ENCODE measurements at places on chromosomes 11 and 22.

DNA sequence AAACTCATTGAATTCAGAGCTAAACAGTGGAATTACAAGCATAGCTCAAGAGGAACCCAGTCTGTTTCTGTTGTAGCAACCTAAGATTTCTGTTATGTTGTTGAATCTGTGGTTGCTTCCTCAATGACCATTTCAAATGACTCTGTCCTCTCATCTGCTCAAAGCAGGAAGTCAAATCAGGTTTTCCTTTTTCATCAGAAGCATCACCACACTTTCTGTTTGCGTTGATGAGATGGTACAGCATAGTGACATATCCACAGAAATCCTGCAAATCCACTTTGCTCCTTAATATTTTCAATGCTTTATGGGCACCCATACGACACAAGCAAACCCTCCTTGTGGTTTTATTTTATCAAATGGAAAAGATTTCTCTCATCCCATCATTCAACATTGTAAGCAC, 12.6 kb upstream of the UCP2 start:
- DNase-seq = no peak

DNA sequence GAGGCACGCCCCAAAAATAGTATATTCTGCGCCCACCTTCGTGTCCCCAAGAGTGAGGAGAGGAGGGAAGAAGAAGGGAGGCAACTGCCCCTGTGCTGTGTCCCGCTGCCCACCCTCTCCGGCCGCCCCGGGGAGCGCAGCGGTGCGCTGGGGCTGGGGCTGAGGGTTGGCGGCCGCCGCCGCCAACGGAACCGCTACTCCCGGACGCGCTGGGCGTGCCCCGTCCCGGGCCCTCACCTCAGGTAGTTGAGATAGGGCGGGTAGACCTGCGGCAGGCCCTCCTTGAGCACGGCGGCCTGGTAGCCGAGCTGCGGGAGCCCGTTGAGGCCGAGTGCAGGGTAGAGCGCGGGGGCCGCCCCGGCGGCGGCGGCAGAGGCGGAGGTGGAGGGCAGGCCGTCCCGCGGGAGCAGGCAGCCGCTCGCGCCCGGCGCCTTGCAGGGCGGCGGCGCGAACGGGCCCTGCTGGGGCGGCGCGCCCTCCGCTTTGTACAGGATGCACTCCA, 2.4 kb downstream of the PGR start:
- no peak for DNase-seq

- no peak for DNase-seq
Measured at GRCh38 chr11:26929806-26930517, 64.0 kb upstream of the FIBIN start.

- no peak for DNase-seq
Measured at GRCh38 chr11:33723238-33723881, 12.9 kb downstream of the CD59 start.

GRCh38 chr11:74948546-74948897, 369 bp downstream of the XRRA1 start:
- DNase-seq = no peak

- no peak for DNase-seq
Measured at GRCh38 chr11:30244265-30244664, 13.5 kb downstream of the FSHB start.

- DNase-seq = no peak
Measured at GRCh38 chr22:47615051-47615450, 852.6 kb downstream of the TBC1D22A start.

GRCh38 chr11:114307524-114308203, 11.5 kb downstream of the NNMT start:
- no peak for DNase-seq

- no peak for DNase-seq
Measured at GRCh38 chr22:31036671-31037550, 44.2 kb upstream of the SMTN start.

DNA sequence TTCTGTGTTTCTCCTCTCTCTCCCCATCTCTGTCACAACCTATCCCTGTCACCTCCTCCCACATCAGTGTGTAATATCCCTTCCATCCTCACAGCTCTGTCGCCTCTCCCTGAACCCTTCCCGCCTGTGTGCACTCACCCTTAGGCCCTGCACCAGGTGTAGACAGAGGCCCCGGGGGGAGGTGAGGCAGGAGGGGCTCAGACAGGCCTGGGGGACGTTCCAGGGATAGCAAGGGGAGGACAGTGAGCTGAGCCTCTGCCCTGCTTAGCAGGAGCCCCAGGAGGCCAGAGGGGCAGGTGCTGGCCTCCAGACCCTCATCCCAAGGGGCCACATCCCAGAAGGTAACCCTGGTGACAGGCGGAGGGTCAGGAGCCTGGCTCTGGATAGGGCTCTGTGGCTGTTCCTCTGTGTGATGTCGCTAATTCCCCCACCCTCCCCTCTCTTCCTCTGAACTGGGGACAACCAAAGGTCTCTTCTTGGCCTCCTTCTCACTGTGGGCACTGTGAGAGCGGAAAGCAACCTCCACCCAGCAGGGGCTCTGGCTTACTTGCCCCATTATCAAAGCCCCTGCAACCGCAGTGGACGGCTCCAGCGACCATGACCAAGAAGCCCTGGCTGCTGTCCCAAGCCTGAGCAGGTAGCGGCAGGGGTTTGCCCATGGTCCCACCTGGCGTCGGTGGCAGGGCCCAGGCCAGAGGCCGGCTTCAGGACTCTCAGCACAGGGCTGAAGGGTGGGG, 35.7 kb downstream of the KCNJ4 start:
- DNase-seq = no peak

GRCh38 chr11:9192561-9192960, 72.6 kb downstream of the DENND5A start:
- no peak for DNase-seq

DNA sequence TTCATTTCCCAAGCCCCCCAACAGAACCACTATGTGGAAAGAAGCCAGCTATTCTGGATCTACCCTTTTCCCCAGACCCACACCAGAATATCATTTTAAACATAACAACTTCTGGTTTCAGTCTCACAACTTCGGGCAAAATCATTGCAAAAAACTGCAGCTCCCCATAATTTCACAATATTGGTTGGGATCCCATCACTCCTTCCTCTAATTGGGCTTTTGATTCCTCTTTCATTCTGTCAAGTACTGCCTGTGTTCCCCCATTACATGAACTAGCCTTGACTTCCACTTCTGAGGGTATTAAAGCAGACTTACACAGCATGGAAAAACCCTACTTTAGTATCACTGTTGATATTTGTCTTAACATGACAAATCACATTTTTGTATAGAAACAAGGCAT, 4.1 kb upstream of the APOL3 start:
- no peak for DNase-seq

DNA sequence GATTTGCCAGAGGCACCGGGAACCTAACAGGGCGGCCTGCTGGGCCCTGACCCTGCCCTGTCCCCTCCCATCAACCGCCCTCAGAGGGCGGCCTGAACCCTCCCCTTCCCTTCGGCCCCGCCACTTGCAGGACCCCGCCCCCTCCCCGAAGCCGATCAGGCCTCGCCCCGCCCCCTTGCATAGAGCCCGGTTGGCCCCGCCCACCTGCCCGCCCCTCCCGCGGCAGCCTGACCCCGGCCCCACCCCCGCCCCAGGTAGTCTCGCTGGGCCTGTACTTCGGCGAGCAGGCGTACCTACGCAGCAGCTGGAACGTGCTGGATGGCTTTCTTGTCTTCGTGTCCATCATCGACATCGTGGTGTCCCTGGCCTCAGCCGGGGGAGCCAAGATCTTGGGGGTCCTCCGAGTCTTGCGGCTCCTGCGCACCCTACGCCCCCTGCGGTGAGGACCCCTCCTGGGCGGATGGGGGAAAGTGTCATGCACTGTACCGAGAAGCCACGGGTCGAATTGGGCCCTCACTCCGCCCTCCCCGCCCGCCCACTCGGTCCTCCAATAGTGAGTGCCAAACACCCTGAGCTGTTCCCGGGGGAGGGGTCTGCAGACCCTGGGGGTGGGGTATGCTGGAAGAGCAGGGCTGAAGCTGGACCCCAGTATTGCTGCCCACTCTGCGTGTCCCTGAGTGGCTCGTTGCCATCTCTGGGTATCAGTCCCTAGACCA, 94.1 kb downstream of the CACNA1I start:
- DNase-seq = peak; percentile 27

GRCh38 chr11:29184939-29185890, 831.6 kb downstream of the KCNA4 start:
- DNase-seq = no peak

DNA sequence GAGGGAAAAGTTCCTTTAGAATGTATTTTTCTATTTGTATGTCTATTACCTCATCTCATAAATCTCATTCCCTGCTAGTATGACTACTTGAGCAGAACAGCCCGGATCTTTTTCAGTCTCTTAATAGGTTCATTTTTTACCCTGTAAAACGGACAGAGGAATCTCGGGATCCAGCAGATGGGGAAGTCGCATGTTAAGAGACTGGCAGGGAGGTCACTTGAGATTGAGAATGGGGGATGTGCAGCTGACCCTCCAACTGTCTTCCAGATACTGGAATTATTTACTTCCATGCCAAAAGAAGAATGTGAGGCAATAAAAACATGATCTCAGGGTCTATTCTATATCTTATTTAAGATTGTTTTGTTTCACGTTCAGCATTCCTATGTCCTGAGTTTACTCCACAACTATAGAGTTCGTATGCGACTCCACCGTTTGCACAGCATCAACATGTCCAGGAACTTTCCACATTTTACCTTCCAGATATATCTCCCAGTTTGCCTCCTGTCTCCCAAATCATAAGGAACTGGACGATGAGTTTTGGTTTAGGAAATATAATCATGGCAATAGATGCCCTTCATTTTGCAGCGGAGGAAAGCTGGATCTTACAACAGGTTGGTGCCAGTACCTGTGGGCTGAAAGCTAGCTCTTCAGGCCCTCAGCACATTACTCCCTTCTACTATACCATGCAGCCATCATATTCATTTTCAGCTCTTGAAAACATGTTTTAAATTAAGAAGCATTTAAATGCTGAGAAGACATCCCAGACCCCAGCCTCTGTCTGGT, 181.5 kb downstream of the MAML2 start:
- no peak for DNase-seq

All from activated naive CD8-positive, alpha-beta T cell treated with anti-CD3 and anti-CD28 coated beads for 36 hours (primary cell).